Stimulated activated effector memory CD8-positive, alpha-beta T cell treated with anti-CD3 and anti-CD28 coated beads, Interleukin-12 subunit alpha, Interleukin-12 subunit beta, amount 100 ng/mL, for 72 hours (primary cell): ENCODE measurements at places on chromosomes 3 and 15.
A peak's percentile ranks its signal among the peaks of the same experiment; 100 is the strongest.

DNA sequence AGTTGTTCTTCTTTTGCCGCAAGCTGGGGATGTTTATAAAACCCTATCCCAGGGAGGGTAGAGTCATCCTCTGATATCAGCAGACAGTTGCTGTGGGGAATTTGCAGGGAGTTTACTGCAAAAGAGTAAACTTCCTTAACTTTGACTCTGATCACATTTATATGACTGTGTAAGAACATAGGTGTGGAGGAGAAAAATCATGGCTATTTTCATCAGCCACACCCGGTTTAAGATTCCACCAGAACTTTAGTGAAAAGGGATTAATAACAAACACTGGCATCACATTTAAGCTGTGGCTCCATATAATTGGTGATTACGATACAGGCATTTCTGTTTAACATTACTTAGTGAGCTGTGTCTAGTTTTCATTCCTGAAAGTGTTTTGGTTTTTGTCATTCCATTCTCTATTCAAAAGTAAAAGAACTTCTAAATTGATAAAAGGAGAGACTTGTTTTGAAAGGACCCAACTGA lies 143.1 kb downstream of the MYLK start:
- DNase-seq = no peak

GRCh38 chr3:183766745-183767606 lies 58.4 kb downstream of the MAP6D1 start:
- DNase-seq = peak; percentile 50

GRCh38 chr3:172090035-172090434 lies 50.7 kb downstream of the FNDC3B start:
- DNase-seq = no peak

GRCh38 chr15:63553388-63553791 lies 43.8 kb upstream of the FBXL22 start:
- DNase-seq = no peak

DNA sequence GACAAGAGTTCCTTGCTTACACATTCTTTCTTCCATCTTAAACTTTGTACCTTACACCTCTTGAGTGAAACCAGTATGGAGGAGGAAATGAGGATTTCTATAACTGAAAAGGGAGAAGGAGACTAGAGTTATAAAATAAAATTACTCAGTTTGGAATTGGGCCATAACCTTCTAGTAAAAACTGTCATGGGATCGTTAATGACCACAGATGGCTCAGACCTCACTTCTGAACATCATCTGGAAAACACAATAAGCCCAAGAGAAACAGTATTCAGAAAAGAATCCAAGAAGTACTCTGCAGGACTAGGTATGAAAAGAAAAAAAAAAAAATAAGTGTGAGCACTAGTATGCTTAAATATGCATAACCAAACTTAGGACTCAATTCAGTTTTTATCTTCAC lies 12.1 kb downstream of the GAP43 start:
- no peak for DNase-seq

GRCh38 chr3:82376883-82377282 lies 615.4 kb upstream of the GBE1 start:
- DNase-seq = no peak

DNA sequence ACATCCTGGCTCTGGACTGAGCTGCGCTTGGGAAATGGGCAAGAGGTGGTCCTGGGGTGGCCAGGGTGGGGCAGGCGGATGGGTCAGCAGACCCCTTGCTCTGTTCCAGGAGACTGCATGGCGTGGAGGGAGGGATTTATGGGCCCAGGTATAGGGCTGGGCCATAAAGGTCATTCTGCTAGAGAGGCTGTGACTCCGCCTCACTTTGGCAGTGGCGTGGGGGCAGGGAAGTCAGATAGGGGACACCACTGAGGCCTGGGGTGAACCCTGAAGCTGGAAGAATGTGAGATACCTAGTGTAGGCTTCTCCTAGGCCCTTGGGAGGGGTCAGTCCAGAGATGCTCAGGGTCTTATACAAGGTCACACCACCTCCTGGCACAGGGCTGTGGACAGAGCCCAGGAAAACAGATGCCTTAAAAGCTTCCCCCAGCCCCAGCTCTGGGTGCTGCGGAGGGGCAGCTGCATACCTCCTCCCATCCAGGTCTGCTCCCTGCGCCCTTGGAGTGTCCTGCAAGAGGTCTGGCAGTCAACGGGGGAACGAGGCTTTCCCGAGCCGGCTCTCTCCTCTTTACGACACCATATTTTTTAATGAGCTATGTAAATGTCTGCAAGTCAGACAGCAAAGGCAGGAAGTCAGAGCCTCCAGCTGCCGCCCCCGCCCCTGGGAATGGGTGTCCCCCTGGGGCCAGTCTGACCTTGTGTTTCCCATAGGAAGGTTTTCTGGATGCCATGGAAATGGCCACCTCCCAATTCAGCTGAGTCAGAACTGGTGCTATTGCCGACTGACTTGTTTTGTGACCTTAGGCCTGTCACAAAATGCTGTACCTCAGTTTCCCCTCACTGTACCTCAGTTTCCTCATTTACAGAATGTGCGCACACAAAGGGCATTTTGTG lies 26.3 kb downstream of the LINGO1 start:
- DNase-seq = no peak

DNA sequence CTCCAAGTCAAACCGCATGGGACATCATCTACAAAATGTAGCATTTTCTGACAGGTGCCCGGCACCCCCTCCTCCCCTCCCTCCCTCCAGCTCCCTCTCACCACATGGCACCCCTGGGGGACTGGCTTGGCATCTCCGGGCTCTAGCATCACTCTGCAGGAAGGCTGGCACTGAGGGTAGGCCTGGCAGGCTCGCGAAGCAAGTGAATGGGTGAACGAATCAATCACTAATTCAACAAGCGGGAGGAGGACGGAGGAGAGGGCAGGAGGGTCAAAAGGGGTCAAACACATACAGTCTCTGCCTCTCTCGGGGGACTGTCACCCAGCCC lies 155.7 kb downstream of the NUP210 start:
- no peak for DNase-seq

GRCh38 chr15:82750831-82751180 lies 41.1 kb upstream of the AP3B2 start:
- DNase-seq = no peak

DNA sequence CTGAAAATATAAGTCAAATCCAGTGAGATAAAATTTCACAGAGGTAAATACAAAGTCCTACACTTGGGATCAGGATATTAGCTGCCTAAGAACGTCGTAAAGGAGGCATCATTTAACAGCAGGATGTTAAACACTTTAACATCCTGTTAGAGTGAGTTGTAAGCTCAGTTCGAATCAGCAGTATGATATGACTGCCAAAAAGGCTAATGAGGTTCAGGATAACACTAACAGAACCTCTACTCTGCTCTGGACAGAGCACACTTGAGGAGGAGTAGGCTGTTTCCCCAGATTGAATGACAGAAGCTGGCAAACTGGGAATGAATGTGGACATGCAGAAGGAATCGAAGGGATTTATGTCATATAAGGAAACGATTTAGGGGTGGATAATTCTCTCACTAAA lies 227.1 kb upstream of the CD96 start:
- DNase-seq = no peak

DNA sequence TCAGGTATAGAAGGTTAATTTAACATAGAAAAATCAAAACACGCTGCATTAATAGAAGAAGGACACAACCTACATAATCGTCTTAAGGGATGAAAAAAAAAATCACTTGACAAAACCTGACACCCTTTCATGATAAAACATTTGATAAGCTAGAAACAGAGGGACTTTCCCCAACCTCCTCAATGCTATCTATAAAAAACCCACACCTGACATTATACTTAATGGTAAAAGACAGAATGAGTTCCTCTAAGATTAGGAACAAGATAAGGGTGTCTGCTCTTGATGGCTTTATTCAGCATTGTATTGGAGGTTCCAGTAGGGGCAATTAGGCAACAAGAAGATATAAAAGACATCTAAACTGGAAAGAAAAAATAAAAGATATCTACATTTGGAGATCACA lies 69.9 kb upstream of the KBTBD8 start:
- no peak for DNase-seq

DNA sequence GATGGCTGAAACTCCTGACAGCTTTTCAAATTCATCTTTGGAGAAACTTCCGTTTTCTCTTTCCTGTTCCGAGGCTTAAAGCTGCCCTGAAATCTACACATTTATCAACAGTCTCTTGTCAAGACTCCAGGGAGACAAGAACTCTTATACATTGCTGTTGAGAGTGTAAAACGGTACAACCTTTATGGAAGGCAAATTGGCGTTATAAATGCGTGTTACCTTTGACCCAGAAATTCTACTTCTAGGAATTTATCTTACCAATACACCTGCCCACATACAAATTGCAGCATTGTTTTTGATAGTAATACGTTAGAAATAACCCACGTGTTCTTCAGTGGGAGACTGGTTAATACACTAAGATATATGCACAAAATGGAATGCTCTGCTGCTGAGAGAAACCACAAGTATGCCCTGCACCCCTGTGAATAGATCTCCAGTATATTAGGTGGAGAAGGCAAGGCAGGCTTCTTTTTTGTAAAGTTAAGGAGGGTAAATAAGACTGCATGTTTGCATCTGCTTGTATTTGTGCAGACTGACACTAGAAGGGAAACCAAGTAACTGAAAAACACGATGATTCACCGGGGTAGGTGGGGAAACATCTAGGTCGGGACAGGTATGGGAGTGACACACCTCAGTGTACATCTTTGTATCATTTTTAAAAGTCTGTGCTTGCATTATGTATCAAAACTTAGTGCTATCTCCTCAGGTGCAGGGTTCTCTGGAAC lies 97.5 kb downstream of the IGF1R start:
- DNase-seq = no peak

GRCh38 chr3:44237665-44238064 lies 4.0 kb upstream of the TOPAZ1 start:
- no peak for DNase-seq

GRCh38 chr15:35376707-35377106 lies 169.3 kb downstream of the DPH6 start:
- no peak for DNase-seq

DNA sequence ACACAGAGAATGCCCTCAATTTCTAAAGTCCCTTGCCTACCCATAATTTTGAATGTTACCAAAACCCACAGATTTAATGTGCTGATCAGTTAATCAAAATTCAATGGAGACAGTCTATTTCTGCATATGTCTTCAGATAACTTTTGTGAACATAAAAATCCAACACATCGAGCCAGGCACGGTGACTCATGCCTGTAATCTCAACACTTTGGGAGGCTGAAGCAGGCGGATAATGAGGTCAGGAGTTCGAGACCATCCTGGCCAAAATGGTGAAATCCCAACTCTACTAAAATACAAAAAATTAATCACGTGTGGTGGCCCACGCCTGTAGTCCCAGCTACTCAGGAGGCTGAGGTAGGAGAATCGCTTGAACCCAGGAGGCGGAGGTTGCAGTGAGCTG lies 49.3 kb downstream of the PEAK1 start:
- no peak for DNase-seq

DNA sequence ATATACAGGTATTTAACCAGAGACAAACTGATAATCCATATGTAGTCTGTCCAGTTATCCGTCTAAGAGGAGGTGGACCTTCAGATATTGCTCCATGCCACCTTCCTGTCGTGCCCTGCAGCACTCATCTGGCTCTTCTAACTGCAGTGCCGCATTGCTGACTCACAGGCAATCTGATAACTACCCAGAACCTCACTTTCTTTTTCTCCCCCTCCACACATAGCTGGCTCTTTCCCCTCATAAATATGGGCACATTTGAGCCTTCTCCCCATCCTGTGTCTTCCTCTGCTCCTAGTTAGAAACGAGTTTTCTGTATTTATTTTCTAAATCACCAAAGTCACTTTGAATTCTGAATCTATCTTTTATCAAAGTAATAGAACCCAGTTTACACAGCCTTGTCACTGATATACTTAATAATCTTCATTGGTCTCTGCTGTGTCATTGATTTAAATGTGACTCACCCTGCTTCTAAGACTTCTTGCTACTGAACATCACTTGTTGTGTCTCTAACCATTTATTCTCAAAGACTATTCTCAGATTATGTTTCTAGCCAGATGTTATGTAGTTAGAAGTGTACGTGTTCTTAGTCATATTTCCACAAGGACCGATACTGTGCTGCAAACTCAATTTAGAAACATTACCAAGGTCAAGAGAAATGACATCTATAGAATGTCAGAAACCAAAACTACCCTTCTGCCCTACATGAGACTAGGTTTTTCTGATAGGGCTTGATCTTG lies 17.4 kb upstream of the KCNMB2 start:
- DNase-seq = no peak

GRCh38 chr3:99648101-99648500 lies 9.7 kb downstream of the COL8A1 start:
- DNase-seq = no peak

- DNase-seq = no peak
Measured at GRCh38 chr3:4754180-4755086, 224.8 kb upstream of the BHLHE40 start.

DNA sequence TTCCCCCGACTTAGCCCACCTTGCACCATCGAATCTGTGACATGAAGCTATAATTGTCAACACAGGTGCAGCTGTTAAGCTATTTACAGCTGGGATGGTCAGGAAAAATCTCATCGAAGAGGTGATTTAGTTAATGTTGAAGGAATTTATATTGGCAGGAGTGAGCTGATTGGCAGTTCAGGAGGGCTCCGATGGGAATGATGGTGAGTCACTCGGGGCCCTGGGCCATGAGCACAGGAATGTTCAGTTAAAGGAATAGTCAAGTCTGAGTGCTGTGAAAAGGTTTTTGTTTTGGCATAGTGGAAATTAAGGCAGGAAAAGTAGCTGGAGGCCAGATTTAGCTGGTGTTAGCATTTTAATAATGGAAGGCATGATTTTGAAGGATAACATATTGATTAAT lies 95.7 kb downstream of the OXSM start:
- no peak for DNase-seq

GRCh38 chr3:40179016-40179415 lies 130.5 kb upstream of the EIF1B start:
- peak; percentile 74 for DNase-seq

DNA sequence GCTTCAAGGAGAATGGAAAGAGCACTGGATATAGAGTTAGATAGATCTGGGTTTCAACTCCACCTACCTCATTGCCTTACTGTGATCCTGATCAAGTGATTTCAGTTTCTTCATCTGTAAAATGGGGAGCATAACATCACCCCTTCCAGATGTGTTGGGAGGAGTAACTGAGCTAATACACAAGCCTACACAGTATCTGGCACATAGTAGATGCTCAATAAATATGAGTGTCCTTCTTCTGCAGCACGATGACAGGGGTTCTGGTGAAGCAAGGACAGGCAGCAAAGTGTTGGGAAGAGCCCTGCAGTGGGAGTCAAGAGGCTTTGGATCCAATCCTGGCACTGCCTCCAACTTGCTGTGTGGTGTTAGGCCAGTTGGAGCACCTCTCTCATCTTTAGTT lies 270.0 kb downstream of the UACA start:
- no peak for DNase-seq

DNA sequence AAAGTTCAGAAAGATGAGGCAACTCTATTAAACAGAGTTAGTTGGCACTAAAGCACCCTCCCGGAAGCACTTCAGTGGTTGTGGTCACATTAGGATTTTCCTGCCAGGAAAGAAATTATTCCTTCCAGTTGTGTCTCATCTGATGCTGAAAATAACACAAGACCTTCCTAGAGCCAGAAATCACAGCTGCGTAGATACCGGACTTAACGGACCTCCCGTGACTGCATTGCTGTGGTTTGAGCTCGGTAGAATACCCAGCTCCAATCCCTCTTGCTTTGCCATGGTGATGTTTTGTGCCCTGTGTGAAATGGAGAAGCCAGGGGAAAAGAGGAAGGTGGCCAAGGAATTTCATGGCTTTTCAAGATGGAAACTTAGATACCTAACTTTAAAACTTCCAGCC lies 215.0 kb upstream of the IGF1R start:
- DNase-seq = no peak

GRCh38 chr3:143119009-143119914 lies at the start of gene CHST2:
TSS of gene CHST2 (plus strand) at chr3:143119771. CDS start at chr3:143120817, 1,046 bp downstream.
- DNase-seq = peak; percentile 52

- no peak for DNase-seq
Measured at GRCh38 chr3:9826815-9827573, 16.8 kb downstream of the RPUSD3 start.
